Epithelial cell of proximal tubule (primary cell): ENCODE measurements at places on chromosomes 1 and 21.

GRCh38 chr1:67465375-67465774 is 35.2 kb upstream of the SERBP1 start:
- DNase-seq, result no peak

DNA sequence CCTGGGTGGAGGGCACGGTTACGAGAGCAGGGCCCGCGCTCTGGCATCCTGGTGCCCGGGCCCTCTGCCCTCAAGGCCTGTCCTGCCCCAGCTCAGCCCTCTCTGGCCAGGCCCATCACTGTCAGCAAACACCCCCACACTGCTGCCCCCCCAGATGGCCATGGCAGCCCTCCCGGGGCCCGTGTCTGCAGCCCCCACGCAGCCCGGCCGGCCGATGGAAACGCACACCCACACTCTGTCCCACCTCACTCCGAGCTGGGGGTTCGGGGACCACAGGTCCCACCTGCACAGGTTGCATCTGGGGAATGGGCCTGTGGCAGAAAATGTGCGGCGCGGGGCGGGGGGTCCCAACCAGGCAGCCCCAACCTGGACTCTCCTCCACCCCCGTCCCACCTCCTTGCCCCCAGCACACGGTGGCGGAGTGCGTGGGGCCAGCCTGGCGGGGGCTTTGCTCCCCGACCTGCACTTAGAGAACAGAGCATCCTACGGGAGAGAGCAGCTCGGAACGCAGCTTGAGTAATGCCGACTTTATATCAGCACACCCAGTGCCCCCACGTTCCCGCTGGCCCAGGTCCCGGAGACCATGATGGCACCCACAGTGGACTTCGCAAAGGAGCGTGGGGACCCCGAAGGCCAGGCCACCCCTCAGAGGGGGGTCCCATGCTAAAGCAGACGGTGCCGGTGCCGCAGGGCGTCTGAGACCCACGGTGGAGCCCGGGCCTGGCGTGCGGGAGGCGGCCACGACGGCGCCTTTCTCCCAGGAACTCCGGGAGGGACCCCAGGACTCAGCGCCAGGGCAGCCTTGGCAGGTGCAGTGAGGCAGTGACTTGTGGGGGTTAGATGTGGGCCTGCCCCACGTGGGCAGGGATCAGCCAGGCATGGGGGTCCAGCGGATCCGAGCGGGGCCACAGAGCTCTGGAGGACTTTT is 7.5 kb upstream of the RNF223 start:
- DNase-seq, result no peak

- DNase-seq, result no peak
Observed at GRCh38 chr1:45840704-45841103, 37.3 kb downstream of the MAST2 start.

DNA sequence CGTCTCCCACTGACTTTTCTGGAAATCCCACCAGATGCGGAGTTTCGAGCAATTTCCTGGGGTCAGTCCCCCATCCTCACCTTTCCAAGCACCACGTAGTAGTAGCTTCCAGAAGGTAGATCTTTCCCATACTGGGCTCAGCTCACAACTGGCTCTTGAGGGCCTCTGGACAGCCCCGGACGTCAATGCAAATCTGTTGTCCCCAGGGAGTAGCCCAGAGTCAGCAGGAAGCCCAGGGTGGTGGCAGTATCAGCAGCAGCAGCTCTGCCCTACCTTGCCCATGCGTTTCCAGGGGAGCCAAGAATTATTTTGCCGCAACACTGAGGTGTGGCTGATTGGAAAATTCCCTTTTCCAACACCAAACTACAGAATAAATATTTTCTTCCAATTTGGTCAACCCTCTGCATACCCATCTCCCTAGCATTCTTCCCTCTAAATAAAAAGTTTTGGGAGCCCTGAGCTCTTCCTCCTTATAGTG is 70.3 kb downstream of the CD46 start:
- DNase-seq, result no peak

- no peak for DNase-seq
Observed at GRCh38 chr1:110089561-110090275, 19.2 kb upstream of the ALX3 start.

GRCh38 chr1:152013664-152014237 is 20.1 kb upstream of the S100A10 start:
- DNase-seq, result no peak

GRCh38 chr1:30538226-30538992 is 185.0 kb downstream of the MATN1 start:
- no peak for DNase-seq

DNA sequence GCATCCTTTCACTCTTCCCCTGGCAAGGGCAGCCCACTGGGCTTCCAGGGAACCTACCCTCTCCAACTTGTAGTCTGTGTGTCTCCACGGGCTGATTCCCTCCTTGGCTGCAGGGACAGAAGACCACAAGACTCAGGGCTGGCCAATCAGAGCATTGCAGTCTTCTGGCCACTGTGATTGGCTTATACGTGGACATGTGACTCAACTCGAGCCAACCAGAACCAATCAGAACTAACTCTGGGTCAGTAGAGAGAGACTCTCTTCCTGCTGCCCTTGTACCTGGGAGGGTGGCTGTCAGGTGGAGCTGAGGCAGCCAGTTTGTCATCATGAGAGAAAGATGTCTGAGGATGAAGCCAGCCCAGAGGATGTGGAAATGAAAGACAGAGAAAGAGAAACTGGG is 64.0 kb downstream of the DHRS3 start:
- DNase-seq, result no peak

DNA sequence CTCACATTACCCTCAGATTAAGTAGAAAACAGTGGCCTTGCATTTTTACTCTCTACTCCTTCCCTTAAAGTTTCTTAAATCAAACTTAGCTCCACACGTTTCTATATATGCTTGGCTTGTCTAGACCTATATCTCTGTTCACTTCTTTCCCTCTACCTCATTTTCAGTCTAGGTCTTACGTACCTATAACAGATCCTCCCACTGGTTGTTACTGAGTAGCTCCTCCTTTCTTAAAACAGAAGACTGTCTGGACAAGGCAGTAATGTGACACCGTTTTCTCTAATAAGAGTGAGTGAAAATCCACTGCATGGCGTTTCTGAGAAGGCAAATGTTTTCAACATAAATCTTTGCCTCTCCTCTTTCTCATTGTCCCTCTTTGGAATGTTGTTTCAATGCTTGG is 211.7 kb upstream of the POGK start:
- no peak for DNase-seq

DNA sequence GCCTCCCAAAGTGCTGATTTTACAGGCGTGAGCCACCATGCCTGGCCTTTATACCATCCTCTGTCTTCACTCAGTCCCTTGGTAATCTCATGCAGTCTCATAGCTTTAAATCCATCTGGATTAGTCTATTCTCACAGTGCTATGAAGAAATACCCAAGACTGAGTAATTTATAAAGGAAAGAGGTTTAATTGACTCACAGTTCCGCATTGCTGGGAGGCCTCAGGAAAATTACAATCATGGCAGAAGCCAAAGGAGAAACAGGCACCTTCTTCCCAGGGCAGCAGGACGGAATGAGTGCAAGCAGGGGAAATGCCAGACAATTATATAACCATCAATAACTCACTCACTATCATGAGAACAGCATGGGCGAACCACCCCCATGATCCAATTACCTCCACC is 49.1 kb upstream of the CPLANE2 start:
- DNase-seq, result no peak

DNA sequence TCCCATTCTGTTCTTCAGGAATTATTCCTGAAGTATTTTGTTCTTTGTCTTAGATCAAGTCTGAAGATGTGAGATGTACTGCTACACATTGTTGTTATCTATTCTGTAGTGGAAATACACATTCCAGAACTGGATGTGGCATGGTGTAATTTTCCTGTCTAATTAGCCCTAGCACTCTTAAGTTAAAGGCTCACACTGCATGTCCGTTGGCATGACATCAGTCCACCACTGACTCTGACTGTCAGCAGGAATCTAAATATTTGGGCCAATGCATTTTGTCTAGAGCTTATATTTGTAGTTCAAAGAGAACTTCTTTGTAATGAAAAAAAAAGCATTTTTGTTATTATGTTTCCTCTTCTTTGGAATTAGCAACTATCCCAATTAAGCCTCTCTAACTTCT is 201.0 kb downstream of the S1PR1 start:
- DNase-seq, result no peak

DNA sequence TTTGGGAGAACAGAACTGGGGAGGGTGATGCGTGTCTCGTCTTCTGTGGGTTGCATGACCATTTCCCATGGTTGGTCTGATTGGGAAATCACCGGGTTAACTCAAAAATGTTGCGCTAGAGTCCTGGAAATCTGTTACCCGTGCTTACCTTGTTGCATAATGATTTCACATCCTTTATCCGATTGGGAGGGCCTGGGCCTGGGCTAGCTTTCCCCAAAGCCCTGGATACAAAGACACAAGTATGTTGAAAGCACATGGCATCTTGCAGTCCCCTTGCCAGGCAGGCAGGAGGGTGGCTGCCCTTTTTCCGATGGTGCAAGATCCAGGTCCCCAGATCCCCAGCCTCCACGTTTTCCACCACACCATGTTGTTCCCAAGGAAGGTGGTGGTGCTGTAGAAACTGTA is 582 bp downstream of the TRPM2 start:
- no peak for DNase-seq

DNA sequence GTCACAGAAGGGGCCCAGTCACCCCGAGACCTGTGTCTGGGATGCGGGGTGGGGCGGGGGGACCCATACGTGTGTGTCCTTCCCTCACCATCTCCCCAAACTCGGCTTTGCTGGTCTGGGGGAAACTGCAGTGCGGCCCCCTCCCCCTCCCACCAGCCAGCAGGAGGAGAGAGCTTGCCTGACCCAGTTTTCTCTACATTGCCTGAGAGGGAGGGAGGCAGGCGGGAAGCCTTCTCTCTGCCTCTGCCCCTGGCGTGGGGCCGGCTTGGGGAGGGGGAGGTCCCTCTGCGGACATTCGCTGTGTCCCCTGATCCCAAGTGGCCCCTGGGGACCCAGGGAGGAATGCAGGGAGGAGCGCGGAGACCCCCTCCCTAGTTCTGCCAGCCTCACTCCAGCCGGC is 3.9 kb downstream of the EPHA8 start:
- no peak for DNase-seq

GRCh38 chr1:98048244-98048643 is 127.4 kb upstream of the DPYD start:
- peak; percentile 36 for DNase-seq

- no peak for DNase-seq
Observed at GRCh38 chr1:77557053-77557452, 125.4 kb downstream of the ZZZ3 start.

DNA sequence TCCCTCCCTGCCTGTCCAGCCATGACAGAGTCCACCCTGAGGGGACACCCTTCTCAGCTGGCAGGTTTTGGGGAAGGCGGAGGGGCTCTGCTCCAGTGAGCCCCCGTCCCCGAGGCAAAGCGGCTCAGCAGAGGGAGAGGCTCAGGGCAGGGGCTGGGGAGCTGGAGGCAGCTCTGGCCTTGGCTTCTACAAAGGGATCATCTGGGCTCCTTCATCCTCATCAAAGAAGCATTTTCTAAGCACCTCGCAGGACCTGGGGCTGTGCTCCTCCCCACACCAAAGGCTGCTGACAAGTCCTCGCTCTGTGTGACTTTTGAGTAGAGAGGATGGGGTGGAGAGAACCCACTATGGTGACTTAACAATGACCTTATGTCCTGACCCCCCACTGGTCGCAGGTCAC is 21.0 kb upstream of the CLSTN1 start:
- no peak for DNase-seq

- no peak for DNase-seq
Observed at GRCh38 chr21:19120591-19120990, 717.0 kb upstream of the TMPRSS15 start.

DNA sequence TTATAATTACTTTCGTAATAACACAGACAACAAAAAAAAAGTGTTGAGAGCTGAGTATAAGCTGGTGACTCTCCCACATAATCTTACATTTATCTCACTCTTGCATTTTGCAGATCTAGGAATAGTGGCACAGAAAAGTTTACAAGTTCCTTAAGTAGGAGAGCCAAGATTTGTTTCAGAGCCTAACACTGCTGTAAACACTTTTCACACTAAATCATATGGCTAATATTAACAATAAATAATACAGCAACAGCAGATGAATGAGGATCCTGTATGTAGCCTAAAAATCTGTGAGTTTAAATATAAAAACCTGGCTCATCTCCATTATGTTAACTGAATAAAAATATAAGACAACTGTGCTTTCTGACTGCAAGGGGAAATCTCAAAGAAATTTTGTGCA is 846.5 kb upstream of the ADAMTS5 start:
- no peak for DNase-seq

DNA sequence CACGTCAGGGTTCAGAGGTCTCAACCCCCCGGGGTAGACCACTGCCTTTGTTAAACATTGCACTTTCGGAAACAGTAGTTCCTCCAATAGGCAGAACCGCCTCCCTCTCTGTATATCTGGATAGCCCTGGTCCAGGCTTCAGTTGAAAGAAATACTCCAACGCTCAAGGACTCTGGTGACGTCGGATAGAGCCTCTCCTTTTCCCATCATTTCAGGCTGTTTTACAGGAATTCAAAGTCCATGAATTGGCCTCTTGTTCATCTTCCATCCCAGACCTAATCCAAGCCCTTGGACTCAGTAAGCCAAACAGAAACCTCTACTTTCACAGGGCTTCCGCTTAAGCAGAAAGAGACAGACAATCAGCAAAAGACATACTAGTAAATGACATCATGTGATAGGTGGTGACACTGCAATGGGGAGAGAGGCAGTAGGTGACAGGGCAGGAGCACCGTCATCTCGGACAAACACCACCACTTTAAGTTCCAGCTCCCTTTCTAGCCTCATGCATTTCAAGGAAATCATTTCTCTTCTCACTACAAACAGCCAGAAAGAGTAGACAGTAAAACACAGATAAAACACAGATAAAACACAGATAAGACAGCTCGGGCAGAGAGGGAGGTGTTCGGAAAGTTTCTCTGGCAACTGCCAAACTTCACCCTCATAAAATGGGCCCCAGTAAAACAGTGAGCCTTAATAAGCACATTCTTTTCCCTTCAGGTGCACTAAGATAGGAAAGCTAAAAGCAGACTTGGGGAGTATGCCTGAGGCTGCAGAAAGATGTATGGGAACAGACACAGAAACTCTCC is 2.3 kb upstream of the PLA2G2A start:
- DNase-seq, result no peak

DNA sequence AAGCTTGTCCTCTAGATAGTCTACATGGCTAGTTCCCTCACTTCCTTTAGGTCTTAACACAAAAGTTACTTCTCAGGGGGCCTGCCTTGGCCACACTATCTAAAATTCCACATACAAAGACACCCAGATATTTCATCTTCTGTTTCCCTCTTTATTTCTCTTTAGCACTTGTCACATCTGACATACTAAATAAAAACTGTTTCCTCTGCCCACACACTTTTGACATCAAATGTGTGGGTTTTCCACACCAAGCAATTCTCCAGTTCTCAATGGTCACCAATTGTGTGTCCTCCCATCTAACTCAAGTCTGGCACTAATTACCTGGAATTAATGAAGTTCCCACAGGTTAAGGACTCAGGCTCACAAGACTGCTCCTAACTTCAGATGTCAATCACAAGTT is 25.5 kb upstream of the CFAP126 start:
- no peak for DNase-seq

- no peak for DNase-seq
Observed at GRCh38 chr1:31788825-31789256, 24.7 kb upstream of the ADGRB2 start.

- no peak for DNase-seq
Observed at GRCh38 chr1:72122099-72122880, 160.0 kb downstream of the NEGR1 start.
